Kidney (tissue), 22 donors: ENCODE measurements at places on chromosomes 2 and 18. TPM values are rescaled to one million over a fixed set of nuclear protein-coding genes. Genes with fewer than 3 reads are reported as not detected.

DNA sequence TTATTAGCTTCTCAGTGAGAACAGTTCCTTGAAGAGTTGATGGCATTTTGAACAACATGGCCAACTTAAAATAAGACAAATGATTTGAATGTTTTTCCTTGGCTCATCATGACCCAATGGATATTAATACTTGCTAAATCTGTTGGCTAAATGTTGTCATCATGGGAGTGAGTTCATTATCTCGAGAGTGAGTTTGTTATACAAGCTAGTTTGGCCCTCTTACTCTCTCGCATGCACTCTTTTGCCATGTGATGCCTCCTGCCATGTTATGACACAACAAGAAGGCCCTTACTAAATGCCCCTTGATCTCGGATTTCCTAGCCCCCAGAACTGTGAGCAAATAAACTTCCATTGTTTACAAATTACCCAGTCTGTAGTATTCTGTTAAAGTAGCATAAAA, 22.9 kb upstream of the SANBR start:
- no peak for DNase-seq

DNA sequence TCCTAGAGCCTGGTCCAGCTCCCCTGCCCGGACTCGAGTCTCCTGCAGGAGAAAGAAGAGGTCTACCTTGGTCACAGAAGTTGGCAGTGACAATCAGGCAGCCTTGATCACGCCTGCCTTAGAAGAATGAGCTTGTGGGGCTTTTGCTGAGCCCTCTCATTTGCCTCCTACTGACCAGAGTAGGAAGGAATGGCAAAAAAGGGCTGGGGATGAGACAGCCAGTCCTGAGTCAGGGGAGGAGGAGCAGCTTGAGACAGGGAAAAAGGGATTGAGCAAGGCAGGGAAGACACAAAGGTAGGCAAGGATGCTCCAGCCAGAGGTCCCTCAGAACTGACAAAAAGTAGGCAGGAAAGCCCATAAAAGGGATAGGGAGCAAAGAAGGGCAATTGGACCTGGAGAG, 6.0 kb downstream of the WDR54 start:
- DNase-seq = no peak

- DNase-seq = no peak
Measured at GRCh38 chr2:201962774-201963562, 70.7 kb upstream of the FZD7 start.

DNA sequence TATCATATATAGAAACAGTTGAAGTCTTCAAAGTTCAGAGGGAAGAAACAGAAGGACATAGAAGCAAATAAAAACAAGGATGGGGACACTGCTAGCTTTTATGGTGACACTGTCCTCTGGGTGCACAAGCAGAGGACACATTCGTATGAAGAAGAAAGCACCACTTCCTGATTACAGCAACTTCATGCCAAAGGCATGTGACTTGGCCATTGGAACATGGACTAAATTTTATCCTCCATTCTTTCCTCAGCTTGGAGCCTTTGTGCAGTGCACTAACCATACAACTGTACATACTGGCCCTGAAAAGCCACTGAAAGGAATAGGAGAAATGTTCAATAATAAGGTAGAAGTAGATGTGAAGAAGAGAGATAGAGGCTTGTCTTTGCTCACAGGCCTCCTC, 223.3 kb downstream of the MTX2 start:
- no peak for DNase-seq

DNA sequence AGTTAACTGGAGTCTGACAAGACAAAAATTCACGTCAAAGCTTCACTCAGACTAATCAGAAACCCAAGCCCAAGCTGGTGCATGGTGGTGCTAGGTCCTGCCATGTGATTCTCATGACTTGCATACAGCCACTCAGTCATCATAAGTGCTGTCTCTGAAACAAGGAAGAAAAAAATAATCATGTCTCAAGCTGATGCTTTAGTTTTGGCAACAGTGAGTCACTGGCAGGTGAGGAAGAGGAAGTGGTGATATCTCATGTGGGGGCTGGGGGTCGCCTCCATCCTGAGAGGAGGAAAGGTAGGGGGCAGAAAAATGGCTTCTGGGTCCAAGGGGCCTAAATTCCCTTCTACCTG, 136.3 kb downstream of the TMEM163 start:
- no peak for DNase-seq

DNA sequence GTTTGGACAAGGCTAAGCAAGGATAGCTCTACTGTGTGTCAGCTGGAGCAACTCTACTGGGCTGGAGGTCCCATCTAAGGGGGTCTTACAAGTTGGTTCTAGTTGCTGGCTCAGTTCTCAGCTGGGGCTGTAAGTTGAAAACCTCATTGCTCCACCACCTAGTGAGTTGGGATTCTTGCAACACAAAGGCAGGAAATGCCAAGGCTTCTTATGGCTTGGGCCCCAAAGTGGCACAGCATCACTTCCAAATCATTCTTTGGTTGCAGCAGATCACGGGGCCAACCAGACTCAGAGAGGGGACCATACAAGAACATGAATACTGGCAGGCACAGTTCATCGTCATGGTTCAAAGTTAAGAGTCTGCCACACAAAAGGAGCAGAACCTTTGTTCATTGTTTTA, 332.7 kb downstream of the LRRTM1 start:
- DNase-seq = no peak

The CPS1 gene
- 6.7 TPM for total RNA-seq
